ENCODE measurements at places on chromosomes 13 and 19.

DNA sequence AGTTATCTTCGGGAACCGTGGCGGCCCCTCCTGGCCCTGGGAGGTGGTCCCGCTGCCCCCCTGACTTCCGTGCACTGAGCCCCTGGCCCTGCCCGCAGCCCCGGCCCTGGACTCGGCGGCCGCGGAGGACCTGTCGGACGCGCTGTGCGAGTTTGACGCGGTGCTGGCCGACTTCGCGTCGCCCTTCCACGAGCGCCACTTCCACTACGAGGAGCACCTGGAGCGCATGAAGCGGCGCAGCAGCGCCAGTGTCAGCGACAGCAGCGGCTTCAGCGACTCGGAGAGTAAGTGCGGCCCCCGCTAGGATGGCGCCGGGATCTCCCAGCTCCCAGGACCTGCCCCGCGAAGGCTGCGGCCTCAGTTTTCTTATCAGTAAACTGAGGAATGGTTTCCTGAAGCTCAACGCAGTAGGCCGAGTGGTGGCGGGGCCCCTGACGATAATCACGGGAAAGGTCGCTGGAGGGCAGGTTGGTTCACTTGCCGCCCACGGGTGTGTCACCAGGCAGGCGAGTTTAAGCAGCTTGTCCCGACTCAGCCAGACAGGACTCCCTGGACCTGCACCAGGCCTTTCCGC lies 924 bp downstream of the RGCC start:
- peak; percentile 32 for DNase-seq

GRCh38 chr13:24868874-24869273 lies 104.9 kb downstream of the RNF17 start:
- no peak for DNase-seq

DNA sequence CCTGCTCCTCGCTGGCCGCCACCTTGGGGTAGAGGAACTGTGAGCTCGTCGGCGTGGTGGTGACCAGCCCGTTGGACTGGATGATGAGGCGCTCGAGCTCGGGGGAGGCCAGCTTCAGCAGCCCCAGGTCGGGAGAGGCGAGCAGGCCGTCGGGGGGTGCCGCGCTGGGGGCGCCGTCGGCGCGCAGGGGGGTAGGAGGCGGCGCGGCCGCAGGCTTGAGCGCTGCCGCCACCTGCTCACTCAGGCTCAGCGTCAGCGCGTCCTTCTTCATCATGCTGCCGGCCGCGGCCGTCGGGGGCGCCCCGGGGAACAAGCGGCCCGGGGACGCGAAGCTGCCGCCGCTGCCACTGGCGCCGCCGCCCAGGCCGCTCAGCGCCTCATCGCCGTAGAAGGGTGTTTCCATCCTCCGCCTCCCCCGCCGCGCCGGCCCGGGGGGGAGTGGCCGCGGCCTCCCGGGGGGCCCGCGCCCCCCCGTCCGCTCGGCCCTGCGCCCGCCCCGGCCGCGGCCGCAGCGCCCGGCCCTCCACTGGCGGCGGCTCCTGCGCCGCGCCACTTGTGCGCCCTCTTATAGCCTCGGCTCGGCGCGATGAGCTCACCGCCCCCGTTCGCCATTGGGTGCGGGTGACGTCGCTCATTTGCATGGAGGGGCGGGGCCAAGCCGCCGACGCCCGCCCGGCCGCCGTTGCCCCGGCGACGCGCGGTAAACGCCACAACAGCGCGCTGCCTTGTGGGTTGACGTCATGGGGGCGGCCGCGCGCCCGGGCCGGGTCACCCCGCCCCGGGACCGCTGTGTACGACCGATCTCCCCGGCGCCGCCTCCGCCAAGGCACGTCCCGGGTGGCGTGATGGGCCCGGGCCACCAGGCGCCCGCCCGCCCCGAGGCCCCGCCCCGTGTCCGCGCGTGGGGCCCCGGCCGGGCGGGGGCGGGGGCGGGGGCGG lies at the start of gene JUND:
Gene JUND (minus strand): TSS at position 541 of the 939 bp plus-strand sequence. CDS start 138 bp downstream, at position 403.
- DNase-seq = peak; percentile 96

DNA sequence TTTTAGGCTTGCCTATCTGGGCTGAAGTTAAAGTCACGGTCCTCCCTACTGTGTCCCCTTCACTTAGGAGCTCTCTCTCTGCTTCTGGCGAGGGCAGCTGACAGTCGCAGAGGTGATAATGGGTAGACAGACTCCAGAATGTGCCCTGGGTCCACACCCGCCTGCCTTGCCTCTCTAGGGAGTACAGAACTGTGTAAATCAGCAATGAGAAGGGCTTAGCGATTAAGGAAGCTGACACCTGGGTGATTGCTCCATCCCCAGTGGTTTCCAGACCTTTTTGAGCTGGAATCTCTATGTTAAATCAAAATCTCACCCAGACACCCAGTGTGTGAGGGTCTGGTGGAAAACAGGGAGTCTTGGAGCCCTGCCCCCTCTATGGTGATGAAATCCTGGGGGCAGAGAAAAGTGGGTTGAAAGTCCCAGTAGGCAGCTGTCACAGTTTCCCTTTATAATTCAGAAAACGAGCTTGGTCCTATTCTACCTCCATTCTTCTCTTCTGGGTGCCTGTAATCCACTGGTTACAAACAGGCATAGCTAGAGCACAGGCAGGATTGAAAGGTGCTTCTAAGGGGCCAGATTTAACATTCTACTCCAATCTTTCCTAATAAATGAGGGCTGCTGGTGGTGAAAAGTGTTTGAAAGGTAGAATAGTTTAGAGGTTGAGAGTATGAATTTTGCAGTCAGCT lies 46.9 kb downstream of the OLFM4 start:
- DNase-seq = no peak

DNA sequence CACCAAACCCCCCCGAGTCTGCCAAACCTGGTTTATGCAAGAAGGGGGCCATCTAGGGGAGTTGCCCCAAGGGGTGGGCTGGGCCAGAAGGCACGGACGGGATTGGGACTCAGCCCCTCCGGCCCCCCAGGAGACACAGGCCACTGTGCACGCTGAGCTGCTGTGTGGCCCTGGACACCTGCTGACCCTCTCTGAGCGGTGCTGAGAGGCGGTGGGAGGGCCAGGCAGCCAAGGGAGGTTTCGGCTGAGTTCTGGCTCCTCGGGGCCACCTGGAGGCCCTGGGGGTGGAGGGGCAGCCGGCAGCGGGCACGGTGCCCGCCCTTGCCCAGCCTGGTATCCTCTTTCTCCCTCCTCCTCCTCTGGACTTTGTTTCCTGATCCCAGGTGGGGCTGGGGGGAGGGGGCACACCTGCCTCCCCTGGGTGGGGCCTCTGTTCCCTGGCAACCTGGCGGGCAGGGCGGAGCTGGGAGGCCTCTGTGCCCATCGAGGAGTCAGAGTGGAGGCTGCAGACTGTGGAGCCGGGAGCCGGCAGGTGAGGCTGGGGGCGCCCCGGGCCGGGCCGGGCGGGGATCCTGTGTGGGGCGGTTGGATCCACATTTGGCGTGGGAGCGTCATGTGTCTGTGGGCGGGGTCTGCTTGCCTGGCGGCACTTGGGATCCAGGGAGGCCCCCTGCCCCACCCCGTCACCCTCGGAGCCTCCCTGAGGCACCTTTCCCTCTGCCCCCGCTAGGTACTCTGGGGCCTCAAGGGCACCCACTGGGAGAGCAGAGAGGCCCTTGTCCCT lies at the start of gene MISP:
Gene MISP (plus strand): TSS at position 473 of the 784 bp plus-strand sequence. CDS start 5,835 bp downstream, outside the sequence.
- peak; percentile 90 for DNase-seq

DNA sequence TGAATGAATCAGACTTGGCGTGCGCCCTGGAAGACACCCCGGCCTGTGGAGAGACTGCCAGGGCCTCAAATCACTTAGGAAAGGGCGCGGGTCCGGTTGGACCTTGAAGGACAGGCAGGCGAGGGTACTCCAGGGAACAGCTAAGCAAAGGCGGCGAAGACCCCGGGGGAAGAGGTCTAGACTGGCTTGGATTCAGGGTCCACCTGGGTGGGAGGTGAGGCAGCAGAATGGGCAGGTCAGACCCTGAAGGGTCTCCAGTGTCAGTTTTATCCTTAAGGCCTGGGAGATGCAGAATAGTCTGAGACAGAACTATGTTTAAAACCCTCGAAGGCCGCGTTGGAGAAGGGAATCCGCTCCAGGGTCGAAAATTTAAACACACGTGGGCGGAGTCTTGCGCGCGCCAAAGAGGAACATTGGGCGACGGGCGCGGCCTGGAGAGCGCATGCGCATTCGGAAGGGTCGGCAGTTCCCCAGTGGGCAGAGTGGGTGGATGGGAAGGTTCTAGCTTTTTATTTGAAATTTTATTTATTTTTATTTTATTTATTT lies 567 bp upstream of the SMG9 start:
- DNase-seq = peak; percentile 87

DNA sequence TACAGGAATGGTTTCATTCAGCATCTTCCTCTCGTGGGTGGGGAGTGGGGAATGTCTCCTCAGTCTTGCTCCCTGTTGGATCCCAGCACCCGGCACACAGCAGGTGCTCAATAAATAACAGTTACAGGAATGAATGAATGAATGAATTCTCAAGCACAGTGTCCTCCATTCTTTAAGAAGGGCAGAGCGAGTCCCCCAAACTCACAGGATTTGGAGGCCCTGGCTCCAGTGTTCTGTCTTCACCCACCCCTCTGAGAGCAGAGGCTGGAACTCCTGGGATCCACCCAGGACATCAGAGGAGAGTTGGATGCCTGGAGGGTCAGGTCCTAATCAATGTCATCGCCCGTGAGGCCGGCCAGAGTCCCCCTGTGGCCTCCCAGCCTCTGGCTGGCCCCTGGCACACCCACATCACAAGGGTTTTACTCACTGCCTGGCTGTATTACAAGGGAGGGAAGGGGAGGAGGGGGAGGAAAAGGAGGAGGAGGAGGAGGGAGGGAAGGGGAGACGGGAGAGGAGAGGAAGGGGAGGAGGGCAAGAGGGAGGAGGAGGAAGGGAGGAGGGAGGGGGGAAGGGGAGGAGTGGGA lies 8.7 kb upstream of the CREB3L3 start:
- no peak for DNase-seq

DNA sequence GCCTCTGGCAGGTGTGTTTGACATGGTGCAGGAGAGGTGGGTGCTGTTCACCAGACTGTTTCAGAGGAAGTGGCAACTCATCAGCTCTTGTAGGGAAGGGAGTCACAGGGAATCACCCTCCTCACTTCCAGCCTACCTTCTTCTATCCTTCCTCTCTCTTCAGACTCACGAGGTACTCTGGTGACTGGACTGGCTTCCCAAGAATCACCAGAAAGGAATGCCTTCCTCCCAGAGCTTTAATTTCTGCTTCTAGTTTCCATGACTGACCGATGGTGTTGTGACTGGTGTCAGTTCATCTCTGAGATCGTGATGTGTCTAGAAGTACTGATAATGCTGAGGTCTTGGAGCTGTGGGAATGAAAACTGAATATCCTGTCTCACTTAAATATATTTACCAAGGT lies 247.3 kb downstream of the KCTD12 start:
- DNase-seq = no peak

GRCh38 chr19:15178629-15179308 lies 22.0 kb downstream of the NOTCH3 start:
- DNase-seq = no peak

DNA sequence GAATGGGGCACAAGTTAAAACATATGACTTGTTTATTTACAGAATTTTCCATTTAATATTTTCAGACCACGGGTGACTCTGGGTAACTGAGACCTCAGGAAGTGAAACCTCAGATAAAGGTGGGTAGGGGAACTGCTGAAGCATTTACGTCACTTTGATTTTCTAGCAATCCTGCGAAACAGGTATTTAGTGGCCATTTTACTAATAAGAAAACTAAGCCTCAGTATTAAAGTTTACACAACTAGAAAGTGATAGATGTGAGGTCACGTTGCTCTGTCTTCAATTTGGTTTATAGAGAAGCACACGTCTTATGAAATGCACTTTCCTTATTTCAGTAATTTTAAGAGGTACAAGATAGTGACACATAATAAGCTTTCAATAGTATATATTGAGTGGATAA lies 402.8 kb downstream of the FGF9 start:
- no peak for DNase-seq

- DNase-seq = no peak
Measured at GRCh38 chr19:3323026-3323425, 43.4 kb upstream of the NFIC start.

DNA sequence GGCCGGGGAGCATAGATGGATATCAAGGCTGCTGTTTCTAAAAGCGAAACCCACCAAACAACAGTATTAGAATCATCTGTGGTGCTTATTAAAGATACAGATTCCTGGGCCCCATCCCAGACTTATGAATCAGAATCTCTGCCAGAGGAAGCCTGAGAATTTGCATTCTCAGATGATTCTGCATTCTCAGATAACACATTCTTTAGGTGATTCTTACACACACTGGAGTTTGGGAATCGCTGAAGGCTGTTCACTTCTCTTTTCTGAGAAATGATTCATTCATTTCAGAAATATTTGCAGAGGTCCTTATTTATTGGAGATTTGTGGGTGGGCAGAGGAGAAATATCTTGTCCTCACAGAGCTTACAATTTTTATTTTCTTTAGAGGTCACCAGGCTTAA lies 24.4 kb downstream of the ALOX5AP start:
- DNase-seq = no peak

DNA sequence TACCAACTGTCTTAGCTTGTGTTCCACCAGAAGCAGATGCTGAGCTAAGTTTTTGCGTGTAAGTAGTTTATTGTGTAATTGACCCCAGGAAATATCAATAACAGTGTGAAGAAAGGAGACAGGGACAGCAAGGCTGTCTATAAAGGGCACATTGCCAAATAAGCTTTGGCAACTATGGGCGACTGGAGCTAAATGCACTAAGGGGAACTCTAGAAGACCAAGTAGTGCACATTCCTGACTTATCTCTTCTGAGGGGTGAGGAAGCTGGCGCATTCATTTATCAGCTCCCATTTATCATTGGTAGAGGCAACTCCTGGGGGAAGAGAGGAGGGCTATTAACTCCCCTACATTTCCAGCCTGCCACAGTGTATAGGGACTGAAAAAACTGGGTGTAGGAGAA lies 135.0 kb downstream of the DLEU7 start:
- peak; percentile 1 for DNase-seq

GRCh38 chr19:14843578-14843977 lies 5.1 kb downstream of the OR7A10 start:
- DNase-seq = no peak

DNA sequence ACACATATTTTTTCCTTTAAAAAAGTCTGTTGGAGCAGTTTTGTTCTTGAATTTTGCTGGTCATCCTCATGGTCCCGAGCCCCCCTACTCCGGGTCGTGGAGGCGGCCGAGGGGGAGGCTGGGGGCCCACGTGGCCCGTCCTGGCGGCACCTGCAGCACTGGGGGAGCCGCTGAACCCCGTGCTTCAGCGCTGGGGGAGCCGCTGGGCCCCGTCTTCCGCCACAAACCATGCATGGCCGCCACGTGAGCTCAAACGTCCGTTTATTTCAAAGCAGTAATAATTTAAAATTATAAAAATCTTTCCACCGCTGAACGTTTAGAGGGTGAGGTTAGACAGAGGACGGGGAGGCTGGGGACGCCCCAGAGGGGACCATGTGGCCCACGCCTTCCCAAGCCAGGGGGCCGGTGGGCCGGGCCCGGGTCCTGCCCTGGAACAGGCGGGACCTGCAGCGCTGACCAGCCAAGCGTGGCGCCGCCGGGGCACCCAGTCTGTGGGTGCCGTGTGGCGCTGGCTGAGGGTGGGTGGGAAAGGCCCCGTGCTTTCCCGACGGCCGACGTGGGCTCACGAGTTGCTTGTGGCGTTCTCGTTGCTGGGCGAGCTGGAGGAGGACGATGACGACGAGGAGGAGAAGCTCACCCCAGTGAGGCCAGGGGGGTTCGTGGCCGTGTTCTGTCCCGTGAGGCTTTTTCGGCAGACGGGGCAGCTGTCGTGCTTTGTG lies 8.0 kb downstream of the FGF22 start:
- no peak for DNase-seq
